ENCODE measurements at places on chromosomes 4 and X.

- DNase-seq: no peak
Measured at GRCh38 chrX:133598601-133599335, 183.5 kb upstream of the GPC4 start.

DNA sequence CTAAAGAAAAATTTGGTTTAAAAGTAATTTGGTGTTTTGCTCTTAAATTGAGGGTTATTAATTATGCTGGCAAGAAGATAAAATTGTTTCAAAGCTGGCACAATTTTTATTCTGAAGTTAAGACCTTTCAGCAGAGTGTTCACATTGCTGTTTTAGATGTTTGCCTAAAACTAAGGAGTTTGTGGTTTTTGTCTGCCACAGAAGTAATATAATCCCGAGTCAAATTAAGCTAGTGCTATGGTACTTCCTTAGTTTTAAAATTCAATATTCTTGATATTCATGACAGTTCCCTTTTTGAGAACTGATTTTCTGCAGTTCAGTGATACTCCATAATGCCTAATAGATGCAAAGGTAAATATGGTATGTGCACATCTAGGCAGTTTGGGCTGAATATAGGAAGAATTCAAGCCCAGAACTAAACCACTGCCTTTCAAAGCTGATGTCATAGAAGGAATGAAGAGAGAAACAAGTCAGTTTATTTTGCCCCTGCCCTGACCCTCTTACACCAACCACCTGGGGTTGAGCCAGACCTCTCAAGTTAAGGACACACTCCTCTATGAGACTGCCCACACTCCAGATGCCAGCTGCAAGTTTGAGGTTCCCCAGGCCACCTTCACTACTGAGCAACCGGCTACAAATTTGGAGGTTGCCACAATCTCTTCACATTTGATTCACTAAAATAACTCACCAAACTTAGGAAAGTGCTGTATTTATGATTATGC is 32.1 kb upstream of the VEGFC start:
- DNase-seq: no peak

- no peak for DNase-seq
Measured at GRCh38 chr4:7333801-7334421, 100.8 kb downstream of the PSAPL1 start.

DNA sequence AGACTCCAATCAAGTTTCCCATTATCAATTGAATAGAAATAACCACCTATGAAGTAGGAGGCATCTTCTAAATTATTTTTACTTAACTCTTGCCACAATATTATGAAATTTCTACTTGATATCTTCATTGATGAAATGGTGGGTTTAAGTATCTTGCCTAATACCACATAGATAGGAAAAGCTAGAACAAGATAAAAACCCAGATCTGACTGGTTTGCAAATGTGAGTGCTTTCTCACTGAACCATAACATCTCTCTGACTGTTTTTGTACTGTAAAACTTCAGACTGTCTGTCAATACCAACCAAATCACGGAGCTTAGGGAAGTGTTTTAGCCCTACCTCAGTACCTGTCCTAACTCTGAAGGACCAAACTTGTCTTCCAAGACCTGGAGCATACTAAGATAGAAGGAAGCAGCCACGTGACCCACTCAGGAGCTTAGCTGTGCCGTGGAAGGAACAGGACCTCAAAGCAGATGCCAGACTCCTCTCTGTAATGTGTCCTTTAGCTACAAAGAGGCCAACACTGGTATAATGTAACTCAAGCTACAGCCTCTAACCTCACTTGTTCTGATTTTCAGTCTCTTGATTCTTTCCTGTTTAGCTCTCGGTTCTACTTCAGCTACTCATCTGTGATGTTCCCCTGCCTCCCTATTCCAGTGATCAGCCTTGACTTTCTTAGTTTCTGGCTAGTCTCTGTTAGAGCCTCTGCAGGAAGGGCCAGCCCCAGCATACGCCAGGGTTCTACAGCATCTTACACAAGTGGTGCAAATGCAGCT is 84.4 kb downstream of the LRP2BP start:
- DNase-seq: no peak

DNA sequence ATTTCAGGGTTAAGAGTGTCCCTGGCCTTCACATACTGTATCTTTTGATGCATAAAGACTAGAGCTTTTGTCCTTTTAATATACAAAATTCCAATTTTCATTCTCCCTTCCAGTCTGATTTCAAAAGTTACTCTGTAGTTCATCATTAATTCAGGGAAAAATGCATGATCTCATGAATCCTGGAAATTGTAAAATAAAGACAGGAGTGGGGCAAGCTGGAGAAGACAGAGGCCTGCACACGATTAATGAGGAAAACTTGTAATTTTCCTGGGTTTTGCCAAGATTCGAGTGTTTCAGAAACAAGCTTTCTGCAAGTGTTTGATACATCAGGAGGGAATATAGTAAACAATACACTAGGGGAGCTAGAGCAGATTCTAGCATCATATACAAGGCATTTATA is 947.9 kb downstream of the FAT4 start:
- DNase-seq: no peak

GRCh38 chrX:136822337-136823095 is 41.8 kb upstream of the ARHGEF6 start:
- no peak for DNase-seq

DNA sequence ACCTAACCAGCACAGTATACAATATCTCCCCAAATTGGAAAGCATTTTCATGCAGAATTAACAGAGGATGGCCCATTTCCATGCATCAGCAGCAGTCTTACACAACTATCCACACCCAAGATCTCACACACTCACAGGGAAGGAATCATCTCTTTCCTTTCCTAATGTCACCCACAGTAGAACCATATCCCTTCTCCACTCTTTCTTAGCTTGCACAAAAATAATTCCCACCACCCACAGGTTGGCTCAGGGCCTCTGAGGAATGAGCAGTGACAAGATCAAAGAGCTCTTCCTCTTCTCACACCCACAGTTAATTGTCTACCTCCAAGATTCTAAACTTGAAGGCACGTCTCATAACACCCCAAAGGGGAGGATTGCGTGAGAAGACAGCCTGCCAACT is 217.7 kb upstream of the VEGFC start:
- no peak for DNase-seq

GRCh38 chr4:41896648-41897047 is 38.6 kb upstream of the TMEM33 start:
- no peak for DNase-seq

DNA sequence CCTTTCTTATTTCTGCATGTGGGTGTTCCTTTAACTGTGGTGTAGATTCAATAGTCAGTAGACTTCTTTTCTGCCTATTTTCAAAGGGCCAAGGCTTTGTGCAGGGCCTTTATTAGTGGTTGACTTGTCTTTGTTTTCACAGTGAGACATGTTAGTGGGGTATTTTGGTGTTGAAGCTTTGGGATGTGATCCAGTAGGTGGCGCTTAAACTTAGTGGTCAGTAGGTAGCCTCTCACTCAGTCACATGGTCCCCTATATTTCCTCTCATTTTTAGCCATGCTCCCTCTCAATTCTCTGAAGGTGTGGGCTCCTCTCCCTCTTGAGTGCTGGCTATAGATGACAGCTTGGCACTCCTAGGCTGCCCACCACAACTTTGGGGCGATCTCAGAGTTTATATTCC is 23.4 kb upstream of the SLC10A7 start:
- no peak for DNase-seq

DNA sequence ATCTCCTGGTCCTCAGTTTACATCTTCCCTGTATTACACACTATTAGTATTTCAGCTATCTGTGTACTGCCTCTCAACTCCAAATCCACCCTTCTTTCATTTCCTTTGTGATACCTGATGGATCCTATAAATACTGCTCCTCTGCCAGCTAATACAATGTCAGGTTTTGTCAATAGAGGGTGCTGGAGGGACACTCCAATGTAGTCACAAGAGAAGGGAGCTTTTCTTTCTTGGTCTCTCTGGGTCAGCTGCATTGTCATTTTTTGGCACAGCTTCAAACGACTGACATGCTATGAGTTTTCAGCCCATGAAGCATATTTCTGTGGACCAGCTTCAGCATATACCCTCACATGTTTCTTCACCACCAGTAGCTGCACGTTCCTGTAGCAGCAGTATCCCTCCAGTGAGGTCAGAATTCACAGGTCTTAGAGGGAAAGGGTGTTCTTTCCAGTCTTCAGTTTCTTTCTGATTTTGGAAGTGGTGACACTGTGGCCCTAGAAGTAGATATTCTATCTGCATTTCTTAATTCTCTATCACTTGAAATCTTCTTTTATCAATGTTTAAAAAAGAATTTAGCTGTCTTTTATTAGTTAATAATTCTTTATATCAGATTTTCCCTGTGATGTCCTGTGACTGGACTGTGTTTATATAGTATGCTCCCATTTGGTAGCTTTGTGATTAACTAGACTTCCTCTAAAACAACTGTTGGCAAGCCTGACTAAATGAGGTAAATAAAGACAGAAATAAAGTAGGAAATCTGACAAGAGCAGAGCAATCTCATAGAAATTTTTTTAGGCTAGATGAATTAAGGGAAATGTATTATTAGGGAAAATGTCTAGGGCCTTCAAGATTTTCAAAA is 60.6 kb downstream of the GABRA2 start:
- no peak for DNase-seq

- DNase-seq: no peak
Measured at GRCh38 chr4:163482190-163482589, 8.6 kb upstream of the TKTL2 start.

GRCh38 chrX:10071451-10072144 is 85.2 kb upstream of the CLCN4 start:
- DNase-seq: no peak

GRCh38 chrX:31590581-31591114 is 518.8 kb upstream of the FTHL17 start:
- no peak for DNase-seq
